Stimulated activated CD8-positive, alpha-beta memory T cell treated with anti-CD3 and anti-CD28 coated beads, Interleukin-7, amount 100 ng/mL, for 1 hour (primary cell): ENCODE measurements at places on chromosomes 4 and X.

DNA sequence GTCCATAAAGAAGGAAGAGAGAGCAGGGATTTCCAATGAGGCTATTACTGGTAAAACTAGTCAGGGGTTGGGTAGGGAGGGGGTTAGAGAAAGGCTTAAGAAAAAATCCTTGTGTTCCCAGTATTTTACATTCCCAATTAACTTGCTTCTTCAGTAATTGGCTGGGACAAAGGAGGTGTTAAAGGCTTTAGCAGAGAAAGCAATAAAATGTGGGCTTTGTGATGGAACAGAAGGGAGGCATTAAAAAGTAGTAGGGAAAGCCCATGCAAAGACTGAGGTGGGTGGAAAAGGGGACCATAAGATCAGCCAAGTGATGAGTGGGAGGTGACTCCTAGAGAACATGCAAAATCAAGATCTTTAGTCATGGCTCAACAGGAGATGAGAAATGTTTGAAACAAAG, 1467.2 kb downstream of the RPA4 start:
- no peak for DNase-seq

DNA sequence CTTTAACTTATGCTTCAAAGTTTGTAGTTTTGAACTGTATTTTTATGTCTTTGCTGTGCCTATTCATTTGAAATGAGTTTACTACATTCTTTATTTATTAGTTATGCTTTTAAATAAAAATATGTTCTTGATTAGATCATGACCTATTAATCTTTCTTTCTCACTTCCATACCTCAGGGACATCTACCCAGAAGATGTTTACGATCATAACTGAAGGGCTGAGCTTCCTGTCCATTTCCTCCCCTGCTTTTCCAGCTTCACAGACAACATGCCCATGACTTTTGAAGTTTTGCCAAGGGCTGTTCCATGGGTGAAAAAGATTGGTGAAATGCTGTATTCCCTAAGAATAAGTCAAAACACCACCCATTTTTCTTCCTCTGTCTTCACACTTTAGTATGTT, 99.7 kb upstream of the DDIT4L start:
- DNase-seq = no peak

GRCh38 chr4:99808260-99808857, 8.3 kb upstream of the DAPP1 start:
- DNase-seq = peak; percentile 24

GRCh38 chr4:182277377-182277776, 34.2 kb downstream of the TENM3 start:
- no peak for DNase-seq

GRCh38 chr4:38837849-38838248, 18.8 kb downstream of the TLR6 start:
- DNase-seq = no peak

- no peak for DNase-seq
Measured at GRCh38 chrX:136828830-136829229, 48.1 kb upstream of the ARHGEF6 start.

- no peak for DNase-seq
Measured at GRCh38 chrX:17801431-17801830, 59.7 kb downstream of the RAI2 start.

DNA sequence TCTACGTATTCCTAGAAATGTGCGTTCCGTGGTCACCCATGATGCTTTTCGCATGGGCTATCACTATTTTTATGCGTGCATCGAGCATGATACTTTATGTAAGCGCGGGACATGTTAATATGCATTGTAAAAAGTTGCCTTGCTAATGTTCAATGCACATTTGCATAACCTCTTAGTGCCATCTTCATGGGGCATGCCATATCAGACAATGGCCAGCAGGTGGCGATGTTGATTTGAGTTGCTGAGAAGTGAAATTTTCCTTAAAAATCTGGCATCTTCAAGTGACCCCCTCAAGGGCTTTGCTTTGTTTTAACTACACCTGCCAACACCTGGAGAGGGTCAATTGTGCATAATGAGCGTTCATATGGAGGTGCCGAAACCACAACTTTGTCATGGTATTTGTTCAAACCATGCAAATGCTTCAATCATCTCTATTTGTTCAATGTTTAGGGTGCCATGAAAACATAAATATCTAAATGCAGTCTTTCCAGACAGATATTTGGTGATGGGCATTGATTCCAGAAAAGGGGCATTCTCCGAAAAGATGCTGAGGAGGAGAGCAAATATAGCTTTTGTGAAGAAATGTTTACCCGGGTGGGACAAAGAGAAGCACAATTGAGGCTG, 833.9 kb upstream of the PRKX start:
- DNase-seq = no peak

- no peak for DNase-seq
Measured at GRCh38 chrX:68724531-68725020, 77.1 kb downstream of the STARD8 start.

DNA sequence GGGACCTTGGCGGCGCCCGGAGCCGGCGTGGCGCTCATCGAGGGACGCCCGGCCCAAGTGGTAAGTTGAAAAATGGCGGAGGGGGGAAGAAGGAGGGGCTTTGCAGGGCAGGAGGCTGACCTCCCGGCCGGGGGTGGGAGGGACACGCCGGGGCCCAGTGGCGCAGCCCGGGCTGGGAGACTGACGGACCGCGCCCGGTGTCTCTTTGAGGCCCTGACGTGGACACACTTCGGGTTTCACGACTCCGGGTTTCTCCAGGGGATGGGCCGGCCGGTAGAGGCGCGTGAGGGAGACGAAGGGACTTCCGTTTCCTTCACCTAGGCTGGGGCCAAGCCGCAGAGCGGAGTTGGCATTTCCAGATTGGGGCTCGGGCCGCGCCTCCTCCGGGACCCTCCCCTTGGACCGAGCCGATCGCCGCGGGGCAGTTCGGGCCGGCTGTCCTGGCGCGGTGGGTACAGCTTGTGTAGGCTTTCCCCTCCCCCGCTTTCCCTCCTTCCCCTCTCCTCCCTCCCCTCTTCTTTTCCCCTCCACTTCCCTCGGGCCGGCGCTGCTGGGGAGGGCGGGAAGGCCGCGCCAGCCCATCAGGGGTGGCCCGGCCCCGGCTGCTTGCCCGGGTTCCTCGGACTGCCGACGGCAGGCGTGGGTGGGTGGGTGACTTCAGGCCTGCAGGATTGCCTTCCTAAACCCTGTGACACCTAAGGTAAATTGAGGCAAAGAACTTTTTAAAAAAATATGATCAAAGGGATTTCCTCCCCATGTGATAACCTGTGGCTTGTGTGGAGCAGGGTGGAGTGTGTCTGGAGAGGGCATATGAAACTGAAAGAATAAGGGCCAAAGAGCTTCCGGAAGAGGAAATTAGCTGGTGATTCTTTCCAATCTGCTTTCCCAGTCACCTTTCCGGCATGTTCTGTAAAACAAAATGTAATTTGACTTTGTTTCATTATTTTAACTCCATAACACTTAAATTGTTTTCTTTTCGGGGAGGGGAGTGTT, at the start of gene XIAP:
XIAP (plus strand) TSS at position 208 of the 993 bp plus-strand sequence. CDS start 25,610 bp downstream, outside the sequence.
- DNase-seq = peak; percentile 0

- DNase-seq = no peak
Measured at GRCh38 chrX:119288890-119289393, 52.9 kb downstream of the PGRMC1 start.

DNA sequence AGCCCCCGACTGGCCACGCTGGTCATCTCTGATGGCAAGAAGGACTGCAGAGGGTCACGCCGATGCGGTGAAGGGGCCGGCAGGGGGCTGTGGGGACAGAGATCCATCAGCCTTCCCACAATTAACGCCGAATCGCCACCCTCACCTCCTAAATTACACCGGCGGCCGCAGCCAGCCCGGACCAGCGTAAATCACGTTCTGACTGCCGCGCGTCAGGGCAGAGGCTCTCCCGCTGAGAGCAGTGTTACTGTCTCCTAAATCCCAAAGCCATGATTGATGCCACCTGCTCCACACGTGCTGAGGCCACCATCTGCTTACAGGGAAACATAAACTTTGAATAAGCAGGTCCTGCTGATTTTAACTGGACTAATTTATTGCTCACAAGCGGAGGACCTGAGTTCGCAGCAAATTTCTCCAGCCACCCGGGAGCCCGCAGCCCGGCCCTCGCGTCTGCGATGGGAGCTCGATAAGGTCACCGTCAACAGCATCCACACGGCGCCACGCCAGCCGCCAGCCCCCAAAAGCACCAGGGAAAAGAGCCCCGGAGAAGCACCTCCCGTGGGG, 127.3 kb upstream of the NKX1-1 start:
- no peak for DNase-seq

DNA sequence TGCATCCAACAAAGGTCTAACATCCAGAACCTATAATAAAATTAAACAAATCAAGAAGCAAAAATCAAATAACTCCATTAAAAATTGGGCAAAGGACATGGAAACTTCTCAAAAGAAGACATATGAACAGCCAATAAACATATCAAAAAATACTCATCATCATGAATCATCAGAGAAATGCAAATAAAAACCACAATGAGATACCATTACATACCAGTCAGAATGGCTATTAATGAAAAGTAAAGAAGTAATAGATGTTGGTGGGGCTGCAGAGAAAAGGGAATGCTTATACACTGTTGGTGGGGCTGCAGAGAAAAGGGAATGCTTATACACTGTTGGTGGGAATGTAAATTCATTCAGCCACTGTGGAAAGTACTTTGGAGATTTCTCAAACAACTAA, 465.8 kb downstream of the ZIC3 start:
- no peak for DNase-seq

DNA sequence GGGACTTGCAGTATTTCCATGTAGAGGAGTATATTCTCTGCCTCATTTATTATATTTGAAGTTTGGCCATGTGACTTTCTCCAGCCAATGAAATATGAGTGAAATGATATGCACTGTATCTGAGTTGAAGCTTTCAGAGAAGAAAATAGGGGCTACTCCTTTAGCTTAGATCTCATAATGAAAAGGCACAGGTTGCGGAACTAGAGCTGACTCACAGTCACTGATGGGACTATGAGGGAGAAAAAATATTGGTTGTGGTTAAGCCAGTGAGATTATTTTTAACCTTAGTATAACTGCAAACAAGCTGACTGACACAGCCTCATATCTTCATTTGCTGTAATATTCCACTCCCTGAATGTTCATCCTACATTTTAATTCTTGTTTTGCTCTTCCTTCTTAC, 1104.3 kb downstream of the RPA4 start:
- DNase-seq = no peak

DNA sequence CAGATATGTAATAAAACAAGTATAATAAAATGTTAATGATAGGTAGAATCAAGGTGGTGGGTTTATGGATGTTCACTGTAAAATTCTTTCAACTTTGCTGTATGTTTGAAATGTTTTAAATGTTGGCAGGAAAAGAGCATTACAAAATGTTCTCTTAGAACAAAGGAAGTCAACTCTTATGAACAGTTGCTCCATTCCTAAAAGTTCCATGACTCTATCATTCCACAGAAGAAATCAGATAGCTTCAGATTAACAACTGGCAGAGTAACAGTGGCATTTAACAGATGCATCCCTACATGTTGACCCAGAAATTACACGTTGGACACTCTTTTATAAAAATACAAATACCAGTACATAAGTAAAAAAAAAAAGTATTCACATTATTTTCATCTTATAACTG, 2023.7 kb downstream of the ARAP2 start:
- DNase-seq = no peak

GRCh38 chr4:48428926-48429325, 54.2 kb upstream of the SLC10A4 start:
- no peak for DNase-seq
